D721Med (cell line): ENCODE measurements at places on chromosomes 12 and 14.

- DNase-seq = peak; percentile 31
Measured at GRCh38 chr14:81509838-81510452, 23.7 kb downstream of the SEL1L start.

GRCh38 chr14:75979071-75979571 lies 2.7 kb downstream of the TGFB3 start:
- DNase-seq = peak; percentile 49

- DNase-seq = no peak
Measured at GRCh38 chr14:21902561-21903181, 229.1 kb upstream of the OR4E1 start.

DNA sequence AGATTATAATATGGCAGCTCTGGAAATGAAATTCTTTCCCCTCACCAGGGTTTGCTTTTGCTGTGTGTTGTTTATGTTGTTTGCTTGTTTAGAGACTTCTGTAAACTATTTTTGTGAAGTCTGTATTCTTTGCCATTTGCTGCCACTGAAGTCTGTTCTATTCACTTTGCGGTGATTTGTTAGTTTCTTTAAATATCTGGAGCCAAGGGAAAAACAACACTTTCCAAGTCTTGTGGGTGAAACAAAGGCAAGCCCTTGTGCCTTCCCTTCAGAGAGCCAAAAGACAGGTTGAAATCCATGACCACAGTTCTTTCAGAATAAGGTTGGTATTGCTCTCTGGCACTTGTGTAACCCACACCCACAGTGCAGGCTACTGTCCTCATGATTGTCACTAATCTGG lies 59.5 kb upstream of the RNU6-7 start:
- no peak for DNase-seq

DNA sequence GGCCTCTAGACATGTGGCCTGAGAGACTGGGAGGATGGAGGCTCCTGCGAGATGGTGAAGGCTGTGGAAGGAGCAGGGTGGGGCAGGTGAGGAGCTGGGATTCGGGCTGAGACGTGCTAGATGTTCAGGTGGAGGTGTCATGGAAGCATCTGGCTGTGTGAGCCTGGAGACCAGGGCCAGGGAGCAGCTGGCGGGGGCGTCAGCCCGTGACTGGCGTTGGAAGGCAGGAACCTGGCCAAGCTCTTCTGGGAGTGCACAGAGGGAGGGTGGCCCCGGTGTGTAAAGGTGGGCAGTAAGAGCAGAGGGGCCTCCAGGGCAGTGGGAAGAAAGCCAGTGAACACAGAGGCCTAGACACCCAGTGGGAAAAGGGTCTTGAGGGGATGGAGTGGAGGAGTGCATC lies 55.1 kb upstream of the RD3L start:
- DNase-seq = no peak

GRCh38 chr14:99318091-99318958 lies 46.3 kb upstream of the BCL11B start:
- no peak for DNase-seq

GRCh38 chr14:36857842-36858445 lies 196.3 kb downstream of the PAX9 start:
- DNase-seq = no peak

DNA sequence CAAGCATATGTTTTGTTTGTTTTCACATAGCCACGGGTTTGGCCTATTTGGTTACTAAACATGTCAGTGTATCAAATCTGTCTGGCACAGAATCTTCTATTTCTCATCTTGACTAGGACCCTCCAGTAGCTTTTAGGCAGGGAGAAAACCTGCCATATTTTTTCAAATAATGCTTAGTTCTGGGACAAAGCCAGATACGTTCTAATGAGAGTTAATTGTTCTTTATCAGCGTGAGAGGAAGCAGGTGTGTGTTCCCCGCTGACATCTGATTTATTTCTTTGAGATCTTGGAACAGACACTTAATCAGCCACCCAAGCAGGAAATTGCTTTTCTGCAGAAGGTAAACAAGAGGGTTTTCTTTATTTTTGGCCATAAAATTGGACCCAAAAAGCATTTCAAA lies 54.8 kb downstream of the GOLGA5 start:
- DNase-seq = no peak

DNA sequence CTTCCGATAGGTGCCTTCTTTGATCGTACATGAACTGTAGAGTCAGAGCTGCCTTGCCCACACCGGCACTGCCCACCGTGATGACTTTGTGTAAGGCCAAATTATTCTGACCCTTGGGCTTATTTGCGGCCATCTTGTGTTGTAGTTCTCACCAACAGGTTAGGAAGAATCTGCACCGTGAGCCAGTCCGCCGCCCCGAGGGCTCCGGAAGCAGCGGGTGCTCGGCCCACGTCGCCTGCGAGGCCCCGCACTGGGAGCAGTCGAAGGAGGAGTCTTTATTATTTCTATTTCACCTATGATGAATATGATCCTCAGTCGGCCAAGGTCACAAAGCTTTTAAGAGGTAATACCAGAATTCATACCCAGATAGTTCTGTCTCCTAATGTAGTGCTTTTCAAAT lies 70.6 kb upstream of the SYT1 start:
- DNase-seq = no peak

GRCh38 chr12:102962532-102962931 lies 5.1 kb downstream of the ASCL1 start:
- DNase-seq = no peak

DNA sequence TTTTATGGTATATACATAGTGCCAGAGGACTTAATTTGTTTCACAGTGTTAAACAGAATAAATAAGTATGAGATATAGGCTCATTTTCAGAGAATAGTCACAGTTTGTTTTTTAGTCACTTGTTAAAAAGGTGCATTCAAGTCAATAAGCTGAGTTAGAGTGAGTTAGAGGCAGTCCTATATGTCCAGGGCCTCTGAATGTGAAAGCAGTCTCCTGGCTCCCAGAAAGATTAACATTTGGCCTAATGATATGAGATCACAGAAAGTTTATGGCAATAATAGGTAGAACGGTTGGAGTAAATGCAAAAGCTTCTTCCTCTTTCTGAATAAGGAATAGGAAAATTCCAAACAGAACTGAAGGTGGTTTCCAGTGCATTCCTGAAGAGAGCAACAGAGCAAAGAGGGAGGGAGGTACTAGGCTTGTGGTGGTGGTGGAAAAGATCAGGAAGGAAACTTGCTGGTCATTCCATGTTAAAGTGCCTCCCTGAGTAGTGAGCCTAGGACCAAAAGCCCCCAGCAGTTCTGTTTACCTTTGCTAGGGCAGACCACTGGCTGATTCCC lies 54.4 kb downstream of the SLC38A4 start:
- no peak for DNase-seq

- no peak for DNase-seq
Measured at GRCh38 chr14:71486279-71486678, 445.9 kb upstream of the RGS6 start.

- no peak for DNase-seq
Measured at GRCh38 chr14:60838601-60839000, 104.0 kb downstream of the MNAT1 start.

- no peak for DNase-seq
Measured at GRCh38 chr12:102602521-102602920, 122.2 kb upstream of the IGF1 start.

- DNase-seq = no peak
Measured at GRCh38 chr14:87109271-87109670, 883.7 kb downstream of the GALC start.

GRCh38 chr12:96223411-96224218 lies 29.4 kb downstream of the ELK3 start:
- DNase-seq = no peak

GRCh38 chr14:61179796-61180398 lies 101.2 kb downstream of the TMEM30B start:
- no peak for DNase-seq

DNA sequence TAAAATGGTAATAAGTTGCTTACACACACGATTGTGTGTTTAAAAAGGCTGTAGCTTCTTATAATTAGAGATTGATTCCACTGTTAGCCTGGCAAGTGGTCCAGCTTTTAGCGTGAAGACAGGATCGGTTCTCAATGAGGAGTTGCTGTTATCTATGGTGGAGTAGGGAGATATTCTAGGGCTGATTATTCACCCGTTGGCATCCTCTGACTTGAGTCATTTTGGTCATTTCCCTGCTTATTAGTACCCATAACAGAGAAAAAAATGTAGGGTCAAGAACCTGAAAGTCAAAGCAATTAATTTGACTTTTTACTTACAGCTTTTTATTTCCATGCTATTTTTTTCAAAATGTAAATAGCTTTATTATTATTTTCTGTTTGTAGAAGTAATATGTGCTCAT lies 76.0 kb downstream of the KCNK13 start:
- DNase-seq = no peak

- no peak for DNase-seq
Measured at GRCh38 chr14:82500222-82500621, 966.6 kb upstream of the SEL1L start.

DNA sequence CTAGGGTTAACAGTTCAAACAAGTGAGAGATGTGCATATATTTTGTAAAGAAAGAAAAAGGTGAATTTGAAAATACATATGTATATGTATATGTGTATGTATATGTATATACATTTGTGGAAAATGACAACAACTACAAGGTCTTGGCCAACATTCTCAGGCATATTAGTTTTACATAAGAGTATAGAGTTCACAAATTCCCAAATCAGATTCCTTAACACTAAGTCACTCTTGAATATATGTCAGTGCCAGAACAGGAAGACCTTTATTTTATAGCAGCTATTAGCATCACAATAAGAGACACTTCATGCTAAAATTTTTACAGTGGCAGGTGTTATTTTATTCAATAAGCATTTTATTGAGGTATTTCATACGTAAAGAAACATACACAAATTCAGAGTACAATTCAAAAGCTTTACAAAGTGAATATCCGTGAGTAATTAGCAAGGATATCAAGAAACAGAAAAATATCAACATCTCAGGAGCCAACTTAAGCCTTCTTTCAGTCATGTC lies 179.7 kb downstream of the SLC6A15 start:
- DNase-seq = no peak

- no peak for DNase-seq
Measured at GRCh38 chr14:76811561-76811960, 1.1 kb downstream of the ANGEL1 start.

DNA sequence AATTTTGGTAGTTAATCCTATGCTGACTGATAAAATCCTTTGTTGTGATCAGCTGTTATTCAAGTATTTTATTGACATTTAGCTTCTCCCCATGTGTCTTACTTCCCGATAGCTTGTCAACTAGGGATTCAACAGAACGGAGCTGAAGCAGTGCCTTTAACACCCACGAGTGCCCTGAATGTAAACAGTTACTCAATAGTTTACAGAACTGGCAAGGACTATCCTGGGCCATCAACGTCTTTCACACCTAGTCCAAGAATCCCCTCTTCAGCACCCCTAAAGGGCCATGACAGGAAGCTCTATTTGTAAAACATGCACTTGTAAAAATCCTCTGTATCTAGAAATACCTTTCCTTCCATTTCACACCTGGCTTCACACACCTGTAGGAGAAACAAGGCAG lies 45.3 kb downstream of the SETD3 start:
- DNase-seq = no peak

- DNase-seq = no peak
Measured at GRCh38 chr14:81125536-81125935, 95.2 kb downstream of the GTF2A1 start.

DNA sequence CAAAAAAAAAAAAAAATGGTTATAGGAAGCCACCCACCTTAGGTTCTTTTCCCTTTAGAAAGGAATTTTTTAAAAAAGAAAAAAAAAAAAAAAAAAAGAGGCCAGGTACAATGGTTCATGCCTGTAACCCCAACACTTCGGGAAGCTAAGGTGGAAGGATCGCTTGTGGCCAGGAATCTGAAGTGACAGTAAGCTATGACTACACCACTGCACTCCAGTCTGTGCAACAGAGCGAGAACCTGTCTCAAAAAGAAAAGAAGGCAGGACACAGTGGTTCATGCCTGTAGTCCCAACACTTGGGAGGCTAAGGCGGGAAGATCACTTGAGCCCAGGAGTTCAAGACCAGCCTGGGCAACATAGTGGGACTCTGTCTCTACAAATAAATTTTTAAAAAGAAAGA lies 36.0 kb downstream of the SPTLC2 start:
- DNase-seq = no peak

GRCh38 chr12:1692895-1693610 lies 2.2 kb downstream of the ADIPOR2 start:
- no peak for DNase-seq

DNA sequence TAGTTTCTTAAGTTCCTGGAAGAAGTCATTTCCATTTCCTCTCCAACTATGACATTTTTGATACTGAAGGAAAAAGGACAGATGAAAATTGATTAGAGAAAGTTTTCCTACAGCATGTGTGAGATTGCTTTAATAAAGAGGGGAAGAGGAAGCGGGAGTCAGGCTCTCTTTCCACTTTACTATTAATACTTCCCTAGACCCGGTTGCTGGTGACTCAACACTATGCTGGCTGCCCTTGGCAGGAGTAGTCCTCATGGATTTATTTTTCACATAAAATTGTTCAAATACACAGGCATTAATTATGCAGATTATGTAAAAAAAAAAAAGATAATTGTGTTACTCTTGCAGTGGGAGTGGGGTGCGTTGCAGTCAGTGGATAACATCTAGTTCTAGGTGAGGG lies 293.4 kb downstream of the EGLN3 start:
- no peak for DNase-seq

- no peak for DNase-seq
Measured at GRCh38 chr12:52796839-52797528, 1.1 kb upstream of the KRT3 start.

GRCh38 chr14:53389202-53389601 lies 236.1 kb upstream of the DDHD1 start:
- no peak for DNase-seq

- no peak for DNase-seq
Measured at GRCh38 chr14:85479771-85480170, 50.2 kb upstream of the FLRT2 start.

GRCh38 chr12:131137009-131137835 lies 183.5 kb downstream of the ADGRD1 start:
- no peak for DNase-seq

DNA sequence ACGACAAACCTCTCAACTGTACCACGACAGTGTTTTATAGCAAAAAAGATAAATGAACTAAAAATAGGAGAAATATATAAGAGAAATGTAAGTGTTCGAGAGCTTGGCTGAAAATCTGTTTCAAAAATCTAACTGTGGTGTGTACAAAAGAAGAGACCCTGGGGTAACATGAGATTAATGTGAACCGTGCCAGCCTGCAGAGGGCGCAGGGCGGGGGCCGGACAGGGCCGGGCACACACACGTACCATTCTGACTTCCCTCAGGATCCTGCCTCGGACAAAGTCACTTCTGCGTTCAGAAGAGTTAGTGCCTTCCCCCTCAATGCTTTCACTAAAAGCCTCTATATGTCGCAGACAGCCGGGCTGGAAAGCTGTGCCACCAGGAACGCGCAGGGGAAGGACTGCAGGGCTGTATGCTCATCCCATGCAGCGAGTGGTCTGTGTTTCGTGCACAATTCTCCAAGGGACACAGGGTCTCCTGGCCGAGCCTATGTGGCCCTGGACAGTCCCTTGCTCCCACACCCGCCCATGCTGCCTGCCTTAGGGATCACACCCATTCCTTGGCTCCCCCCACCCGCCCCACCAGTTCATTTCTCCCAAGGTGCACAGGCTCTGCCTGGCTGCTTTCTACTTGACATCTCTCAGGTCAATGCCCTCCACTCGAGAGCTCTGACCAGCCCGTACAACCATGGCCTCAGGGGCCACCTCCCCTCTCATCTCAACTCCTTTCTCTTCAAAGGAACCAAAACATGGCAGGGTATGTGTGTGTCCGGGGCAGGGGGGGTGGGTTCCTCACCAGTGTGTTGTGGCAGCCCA lies 8.5 kb downstream of the CDCA4 start:
- DNase-seq = no peak

GRCh38 chr12:120413901-120414695 lies 23.8 kb upstream of the COX6A1 start:
- no peak for DNase-seq
